ENCODE measurements at places on chromosomes 7 and 10.
A peak's percentile ranks its signal among the peaks of the same experiment; 100 is the strongest.

GRCh38 chr10:104735757-104736391 is 94.8 kb downstream of the SORCS3 start:
- DNase-seq: no peak

DNA sequence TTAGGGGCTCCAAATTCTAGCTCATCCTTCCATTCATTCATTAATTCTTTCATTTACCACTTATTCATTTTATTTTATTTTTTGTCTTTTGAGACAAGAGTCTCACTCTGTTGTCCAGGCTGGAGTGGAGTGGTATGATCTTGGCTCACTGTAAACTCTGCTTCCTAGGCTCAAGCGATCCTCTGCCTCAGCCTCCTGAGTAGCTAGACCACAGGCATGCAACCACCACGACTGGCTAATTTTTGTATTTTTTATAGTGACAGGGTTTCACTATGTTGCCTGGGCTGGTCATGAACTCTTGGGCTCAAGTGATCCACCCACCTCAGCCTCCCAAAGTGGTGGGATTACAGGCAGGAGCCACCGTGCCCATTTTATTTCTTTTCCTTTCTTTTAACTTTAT is 31.6 kb downstream of the FGF8 start:
- DNase-seq: no peak

DNA sequence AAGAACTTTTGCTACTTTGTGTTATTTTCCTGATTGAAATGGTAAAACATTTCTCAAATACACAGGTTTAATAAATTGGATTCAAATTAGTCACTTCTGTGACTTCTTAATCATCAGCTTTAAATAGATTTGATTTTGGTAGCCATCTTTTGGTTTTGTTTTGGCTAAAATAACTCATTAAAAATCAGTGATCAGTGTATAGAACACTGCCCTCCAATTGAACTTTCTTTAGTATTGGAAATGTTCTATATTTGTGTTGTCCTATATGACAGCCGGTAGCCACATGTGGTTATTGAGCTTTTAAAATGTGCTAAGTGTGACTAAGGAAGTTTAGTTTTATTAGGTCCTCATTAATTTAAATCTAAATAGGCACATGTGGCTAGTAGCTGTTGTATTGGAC is 50.4 kb downstream of the GLCCI1 start:
- DNase-seq: no peak

DNA sequence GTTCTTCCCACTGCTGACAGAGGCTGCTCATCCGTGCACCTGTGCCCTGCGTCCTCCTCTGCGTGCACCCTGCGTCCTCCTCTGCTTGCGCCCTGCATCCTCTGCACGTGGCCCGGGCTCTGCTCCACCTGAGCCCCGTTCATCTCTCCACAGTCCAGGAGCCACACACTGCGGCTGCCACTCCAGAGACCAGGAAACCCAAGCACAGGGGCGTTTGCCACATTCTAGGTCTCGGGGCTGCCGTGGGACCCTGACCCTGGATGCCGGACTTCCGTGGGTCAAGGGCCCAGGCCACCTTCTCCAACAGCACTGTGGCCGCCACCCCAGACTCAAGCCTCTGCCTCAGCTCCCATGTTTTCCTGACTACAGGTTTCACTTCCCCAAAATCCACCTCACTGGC is 460.4 kb downstream of the PTPRN2 start:
- peak; percentile 26 for DNase-seq

- no peak for DNase-seq
Measured at GRCh38 chr7:82623812-82624211, 180.2 kb upstream of the CACNA2D1 start.

GRCh38 chr10:122419016-122419415 is 35.4 kb upstream of the ARMS2 start:
- DNase-seq: no peak

DNA sequence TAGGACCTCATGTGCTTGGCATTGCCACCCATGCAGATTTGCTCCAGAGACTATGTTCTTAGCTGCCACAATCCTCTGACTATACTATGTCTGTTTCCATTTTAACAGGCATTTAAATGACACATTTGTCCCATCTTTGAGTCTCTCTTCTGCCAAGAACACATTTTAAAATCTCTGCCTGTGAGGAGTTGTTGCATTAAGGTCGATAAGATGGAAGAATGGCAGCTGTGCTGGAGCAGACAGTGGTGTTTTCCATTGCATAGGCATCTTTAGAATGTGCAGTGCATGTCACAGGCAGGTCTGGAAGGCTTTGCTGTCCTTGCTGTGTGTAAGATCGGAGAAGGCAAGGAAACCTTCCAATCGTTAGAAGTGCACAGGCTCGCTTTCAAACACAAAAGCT is 70.9 kb upstream of the CELF2 start:
- no peak for DNase-seq

GRCh38 chr7:62361-63116 is 129.8 kb upstream of the FAM20C start:
- DNase-seq: peak; percentile 40

- DNase-seq: no peak
Measured at GRCh38 chr10:73769396-73769795, 12.5 kb upstream of the CHCHD1 start.

GRCh38 chr10:32582946-32583345 is 137.0 kb downstream of the CCDC7 start:
- DNase-seq: no peak

DNA sequence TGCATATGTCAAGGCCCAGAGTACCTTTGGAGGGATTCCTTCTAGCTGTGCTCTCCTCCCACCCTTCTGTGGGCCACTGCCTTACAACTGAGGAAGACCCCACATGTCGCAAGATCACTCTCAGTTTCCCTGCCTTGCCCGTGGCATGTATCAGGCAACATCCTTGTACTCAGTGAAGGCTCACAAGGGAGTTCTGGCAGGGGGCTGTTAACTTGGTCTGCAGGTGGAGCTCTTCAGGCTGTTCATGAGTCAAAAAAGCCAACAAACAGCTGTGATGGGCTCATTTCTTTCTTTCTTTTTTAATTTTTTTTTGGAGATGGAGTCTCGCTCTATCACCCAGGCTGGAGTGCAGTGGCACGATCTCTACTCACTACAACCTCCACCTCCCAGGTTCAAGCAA is 513.0 kb upstream of the ANKRD30A start:
- DNase-seq: no peak

DNA sequence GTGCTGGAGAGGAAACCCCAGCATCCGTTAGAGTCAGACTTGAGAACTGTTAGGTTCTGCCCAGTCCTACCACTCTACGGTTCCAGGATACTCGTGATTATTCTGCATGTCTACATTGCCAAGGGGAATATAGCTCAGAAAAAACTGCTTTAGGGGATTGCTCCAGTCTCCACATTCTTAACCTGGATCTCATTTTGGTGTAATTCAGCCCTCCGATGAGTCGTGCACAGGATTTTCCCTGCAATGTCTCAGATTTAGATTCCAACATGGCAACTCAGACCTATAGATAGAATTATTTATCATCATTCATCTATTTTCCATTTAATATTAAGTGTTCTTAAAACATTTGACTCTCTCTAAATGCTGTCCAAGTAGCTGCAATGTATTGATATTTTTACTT is 121.1 kb upstream of the ZEB1 start:
- no peak for DNase-seq

GRCh38 chr10:14592566-14592965 is 182.1 kb downstream of the FAM107B start:
- no peak for DNase-seq

DNA sequence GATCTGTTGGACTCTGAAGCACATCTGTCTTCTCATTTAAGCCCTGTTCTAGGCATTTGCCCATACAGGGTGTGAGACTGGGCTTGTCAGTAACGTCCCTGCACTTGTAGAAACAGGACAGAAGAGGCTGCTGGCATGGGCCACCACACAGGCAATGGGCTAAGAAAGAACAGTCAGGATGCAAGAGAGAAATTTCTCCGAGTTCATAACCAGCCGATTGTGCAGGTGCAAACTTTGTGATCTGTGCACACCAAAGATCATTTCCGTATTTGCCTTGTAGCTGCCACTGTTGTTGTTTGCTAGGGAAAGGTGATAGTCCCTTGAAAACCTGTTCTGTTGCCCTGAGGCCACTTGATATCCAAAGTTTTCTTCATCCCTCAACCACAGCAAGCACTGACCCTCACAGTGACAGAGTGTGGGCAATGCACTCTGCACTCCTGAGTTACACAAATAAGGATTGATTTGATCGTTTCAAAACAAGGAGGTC is 20.3 kb downstream of the KLF6 start:
- no peak for DNase-seq

DNA sequence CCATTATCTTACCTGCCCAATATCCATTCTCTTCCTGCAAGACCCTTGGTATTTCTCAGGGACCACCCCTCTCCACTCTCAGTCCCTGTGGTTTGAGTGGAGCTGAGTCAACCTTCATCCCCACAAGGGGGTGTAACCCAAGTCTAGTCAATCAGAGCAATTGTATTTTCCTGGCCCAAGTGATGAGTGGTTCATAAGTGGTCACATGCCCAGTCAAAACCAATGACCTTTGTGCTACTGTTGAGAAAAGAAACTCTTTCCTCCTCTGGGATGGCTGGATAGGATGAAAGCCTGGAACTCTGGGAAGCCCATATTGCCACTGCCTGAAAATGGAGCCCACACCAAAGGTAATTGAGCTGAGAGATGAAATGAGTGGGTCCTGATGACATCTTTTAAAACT is 93.6 kb downstream of the SNX10 start:
- DNase-seq: no peak

DNA sequence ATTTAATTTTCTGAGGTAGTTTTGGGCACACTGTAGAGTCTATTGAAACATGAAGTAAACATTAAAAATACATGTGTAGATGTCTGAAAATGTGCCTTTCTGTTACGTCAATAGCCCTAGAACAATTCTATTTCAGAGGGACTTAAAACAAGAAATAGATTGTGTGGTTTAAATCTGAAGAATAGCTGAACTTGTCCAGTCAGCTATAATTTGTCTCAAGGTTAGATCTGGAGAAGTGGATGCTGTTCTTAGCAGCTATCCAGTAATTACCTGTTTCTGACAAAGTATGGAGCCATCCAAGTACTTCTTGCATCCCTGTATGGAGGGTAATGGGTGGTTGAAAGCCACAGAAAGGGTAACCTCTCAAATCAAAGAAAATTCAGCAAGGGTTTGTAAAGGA is 92.8 kb downstream of the SEPTIN7 start:
- no peak for DNase-seq

GRCh38 chr10:70742537-70743429 is 42.4 kb downstream of the TBATA start:
- no peak for DNase-seq

- DNase-seq: no peak
Measured at GRCh38 chr7:5266191-5267028, 16.3 kb upstream of the SLC29A4 start.

DNA sequence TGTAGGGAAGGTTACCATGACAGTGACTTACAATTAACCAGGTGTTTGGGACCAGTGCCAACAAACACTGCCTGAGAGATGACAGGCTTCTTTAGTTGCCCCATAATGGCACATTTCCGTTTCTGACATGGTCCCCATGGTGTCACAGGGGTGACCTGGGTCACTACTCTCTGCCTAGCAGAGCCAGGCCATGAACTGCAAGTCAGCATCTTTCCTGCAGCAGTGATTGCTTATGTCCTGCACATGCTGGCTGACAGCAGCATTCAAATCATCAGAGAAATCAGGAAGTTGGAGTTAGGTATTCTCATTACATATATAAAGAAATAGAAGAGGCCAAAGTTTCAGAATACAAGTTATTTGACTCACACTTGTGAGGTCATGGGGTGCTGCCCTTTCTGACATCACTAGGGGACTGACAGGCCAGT is 47.1 kb upstream of the ZNRF2 start:
- no peak for DNase-seq

DNA sequence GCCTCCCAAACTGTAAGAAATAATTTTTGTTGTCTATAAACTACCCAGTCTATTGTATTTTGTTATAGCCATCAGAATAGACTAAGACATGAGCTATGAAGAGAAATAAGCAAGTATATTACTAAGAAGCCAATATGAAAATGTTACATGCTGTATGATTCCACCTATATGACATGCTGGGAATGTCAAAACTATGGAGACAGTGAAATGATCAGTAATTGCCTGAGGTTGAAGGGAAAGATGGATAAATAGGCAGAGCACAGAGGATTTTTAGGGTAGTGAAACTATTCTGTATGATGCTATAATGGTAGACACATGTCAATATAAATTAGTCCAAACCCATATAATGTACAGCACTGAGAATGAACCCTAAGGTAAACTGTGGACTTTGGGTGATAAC is 261.3 kb upstream of the PCDH15 start:
- DNase-seq: no peak

GRCh38 chr7:149171892-149172533 is 23.3 kb upstream of the ZNF282 start:
- DNase-seq: peak; percentile 73

DNA sequence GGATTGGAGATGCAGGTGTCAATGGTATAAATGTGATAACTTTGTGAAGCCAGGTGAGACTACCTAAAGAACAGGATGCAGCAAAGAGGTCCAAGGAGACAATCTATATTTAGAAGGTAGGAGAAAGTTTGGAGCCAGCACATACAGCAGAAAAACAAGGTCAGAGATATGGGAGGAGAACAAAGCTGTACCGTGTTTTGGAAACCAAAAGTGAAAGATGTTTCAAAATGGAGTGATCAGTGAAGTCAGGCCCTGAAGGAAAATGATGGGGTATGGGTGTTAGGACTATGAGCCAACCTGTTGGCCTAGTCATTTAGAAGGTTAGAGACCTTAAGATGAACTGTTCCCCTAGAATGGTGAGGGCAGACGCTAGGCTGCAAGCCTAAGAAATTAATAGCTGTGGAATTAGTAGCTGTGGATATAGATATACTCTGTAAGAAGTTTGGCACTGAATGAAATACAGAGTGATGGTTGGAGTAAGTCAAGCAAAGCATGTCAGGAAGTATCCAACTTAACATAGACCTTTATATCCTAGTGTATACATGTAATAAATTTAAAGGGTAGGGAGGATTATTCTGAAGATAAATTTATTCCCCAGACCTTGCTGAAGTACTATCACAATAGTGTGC is 149.8 kb upstream of the WNT16 start:
- DNase-seq: no peak

- DNase-seq: no peak
Measured at GRCh38 chr7:105622106-105622731, 40.9 kb upstream of the EFCAB10 start.

DNA sequence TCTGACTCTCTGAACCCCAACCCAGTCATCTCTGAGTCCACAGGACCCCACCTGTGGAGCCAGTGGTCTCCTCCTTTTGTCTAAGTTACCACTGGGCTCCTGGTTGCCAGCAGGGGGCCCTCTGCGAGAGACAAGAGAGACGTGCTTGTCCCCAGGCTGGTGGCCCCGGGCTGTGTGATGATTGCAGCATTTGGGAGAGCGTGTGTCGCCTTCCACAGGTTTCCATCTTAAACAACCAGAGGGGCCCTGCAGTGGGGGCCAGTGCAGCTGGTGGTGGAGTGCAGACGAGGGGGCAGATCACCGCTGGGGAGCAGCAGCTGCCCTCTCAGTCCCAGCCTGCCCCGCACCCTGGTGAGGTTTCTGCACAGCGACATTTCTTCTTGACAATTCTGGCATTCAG is 122.4 kb upstream of the PPP2R2D start:
- DNase-seq: no peak

GRCh38 chr10:48800007-48800675 is 115.5 kb downstream of the WDFY4 start:
- DNase-seq: no peak

- DNase-seq: no peak
Measured at GRCh38 chr7:48635796-48636195, 288.6 kb upstream of the CDC14C start.
